ENCODE measurements at places on chromosomes 1 and 21.

- no peak for DNase-seq
These were observed 106.5 kb upstream of the ACTL8 start for GRCh38 chr1:17648457-17649145.

GRCh38 chr1:235932090-235932510 lies 65.4 kb upstream of the LYST start:
- no peak for DNase-seq

GRCh38 chr1:167739752-167740151 lies 18.0 kb downstream of the MPZL1 start:
- no peak for DNase-seq

- DNase-seq = no peak
These were observed 44.3 kb downstream of the ZNF644 start for GRCh38 chr1:90977522-90977921.

DNA sequence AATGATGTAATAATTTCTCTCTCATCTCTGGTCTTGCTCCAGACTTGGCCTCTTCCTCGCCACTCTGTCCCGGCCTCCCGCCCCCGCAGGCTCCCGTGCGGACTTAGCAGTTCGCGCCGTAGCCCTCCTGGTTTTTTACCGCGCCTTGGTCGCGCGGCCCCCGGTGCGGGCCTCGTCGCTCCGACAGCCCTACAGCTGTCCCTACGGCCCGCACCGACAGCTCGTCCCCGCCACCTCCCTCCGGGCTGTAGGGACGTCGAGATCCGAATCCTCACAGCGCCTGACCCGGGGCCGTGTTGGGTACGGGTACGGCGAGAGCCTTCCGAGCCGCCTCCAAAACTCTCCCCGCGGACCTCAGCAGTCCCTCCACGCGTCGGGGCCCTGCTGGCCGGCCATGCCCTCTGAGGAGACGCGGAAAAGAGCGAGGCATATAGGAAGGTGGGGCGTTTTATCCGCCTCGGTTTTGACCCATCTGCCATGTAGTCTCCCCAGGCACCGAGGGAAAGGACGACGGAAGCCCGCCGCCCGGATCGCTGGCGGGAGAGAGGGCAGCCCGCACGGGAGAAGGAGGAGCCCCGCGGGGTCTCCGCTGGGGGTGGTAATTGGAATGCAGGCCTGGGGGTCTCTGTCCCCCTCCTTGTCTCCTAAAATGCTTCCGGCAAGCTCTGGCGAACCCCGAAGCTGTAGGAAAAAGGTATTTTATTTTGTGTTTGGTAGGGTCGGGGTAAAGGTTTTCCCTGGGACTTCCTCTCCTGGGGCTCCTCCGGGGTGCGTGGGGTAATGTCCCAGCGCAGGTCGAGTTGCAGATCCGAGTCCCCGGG lies 3.3 kb downstream of the LHX4 start:
- DNase-seq = no peak

DNA sequence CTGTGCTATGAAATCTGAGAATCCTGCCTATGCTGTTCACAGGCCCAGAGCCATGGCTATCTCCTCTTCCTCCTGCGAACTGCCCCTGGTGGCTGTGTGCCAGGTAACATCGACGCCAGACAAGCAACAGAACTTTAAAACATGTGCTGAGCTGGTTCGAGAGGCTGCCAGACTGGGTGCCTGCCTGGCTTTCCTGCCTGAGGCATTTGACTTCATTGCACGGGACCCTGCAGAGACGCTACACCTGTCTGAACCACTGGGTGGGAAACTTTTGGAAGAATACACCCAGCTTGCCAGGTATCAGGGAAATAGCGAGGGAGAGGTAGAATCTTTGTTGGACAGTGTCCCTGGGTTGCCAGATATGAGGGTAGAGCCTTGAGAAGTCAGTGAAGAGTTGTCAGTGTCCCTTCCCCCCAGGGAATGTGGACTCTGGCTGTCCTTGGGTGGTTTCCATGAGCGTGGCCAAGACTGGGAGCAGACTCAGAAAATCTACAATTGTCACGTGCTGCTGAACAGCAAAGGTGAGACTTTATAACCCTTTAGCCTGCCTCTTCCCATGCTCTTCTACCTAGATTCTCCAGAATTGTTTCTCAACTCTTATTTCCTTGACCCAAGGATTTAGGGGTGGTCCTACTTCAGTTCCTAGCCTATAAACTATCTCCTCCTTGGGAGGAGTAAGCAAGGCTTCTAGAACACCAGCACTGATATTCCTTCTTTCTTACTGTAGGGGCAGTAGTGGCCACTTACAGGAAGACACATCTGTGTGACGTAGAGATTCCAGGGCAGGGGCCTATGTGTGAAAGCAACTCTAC lies 1.4 kb downstream of the NIT1 start:
- DNase-seq = peak; percentile 61

GRCh38 chr1:111214884-111215283 lies 12.6 kb upstream of the CHI3L2 start:
- DNase-seq = no peak

DNA sequence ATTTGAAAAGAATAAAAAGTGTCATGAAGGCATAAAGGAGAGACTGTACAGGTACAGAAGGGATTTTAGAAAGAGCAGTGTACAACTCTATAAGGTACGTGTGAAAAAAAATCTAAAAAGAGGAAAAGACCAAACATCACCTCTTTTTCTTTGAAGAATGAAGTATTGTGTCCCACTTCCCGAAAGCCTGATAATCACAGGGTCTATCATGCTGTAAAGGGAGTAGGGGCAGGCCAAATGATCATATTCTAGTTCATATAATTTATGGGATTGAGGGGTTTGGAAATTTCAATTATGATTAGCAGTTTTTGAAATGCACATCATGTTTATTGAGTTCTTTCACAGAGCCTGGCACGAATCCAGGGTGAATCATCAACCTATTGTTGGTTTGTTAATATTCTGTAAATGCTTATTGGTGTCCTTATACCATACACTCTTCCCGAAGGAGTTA lies 910 bp upstream of the RERE start:
- DNase-seq = peak; percentile 82

DNA sequence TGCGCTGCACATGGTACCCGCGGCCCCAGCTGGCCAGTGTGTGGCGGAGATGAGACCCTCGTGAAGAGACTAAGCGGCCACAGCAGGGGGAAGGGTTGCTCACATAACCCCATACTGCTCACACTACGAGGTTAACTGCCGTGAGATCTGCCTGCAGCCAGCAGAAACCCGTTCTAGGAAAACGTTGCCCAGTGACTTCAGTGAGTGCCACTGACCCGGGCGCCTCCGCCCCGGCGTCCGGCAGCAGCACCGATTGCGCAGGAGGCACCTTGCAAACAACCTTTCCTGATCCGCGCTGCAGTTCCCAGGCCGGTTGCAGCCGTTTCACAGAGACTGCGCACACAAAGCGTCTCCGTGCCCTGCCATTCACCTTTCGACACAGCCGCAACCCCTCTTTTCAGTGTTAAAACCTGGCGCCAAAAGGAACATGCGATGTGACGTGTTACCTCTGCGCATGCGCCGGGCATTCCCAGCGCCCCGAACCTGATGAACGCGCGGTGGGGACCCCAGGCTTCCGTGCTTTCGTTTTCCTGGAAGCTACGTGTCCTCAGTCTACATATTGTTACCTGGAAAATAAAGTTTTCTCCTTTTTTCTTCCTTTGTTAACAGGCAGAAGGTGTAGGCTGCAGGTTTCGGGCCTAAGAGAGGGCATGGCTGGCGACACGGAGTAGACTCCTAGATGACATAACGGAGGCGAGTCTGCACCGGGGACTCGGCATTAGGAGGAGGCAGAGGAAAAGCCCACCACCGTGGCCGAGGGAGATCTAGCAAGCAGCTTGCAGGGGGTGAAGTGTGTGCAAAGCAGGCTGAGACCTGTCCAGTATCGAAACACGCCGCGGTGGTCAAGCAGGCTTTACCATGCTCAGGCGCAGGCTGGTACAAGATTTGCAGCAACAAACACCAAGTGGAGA lies 8.9 kb downstream of the VPS26C start:
- DNase-seq = peak; percentile 60

DNA sequence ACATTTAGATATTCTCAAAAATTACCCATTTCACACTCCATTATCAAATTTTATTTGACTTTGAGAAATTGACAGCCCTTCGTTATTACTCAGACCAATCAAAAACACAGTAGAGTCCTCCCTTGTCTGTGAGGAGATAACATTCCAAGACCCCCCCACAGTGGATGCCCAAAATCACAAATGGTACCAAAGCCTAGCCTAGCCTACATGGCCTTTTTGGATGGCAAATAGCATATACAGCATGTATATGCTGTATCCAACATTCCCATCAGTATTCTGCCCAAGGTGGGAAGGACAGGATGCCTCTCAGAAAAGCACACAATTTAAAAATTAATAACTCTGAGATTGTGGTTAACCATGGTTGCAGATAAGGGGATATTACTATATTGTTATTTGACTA lies 17.3 kb downstream of the SFPQ start:
- DNase-seq = no peak

GRCh38 chr1:227946624-227947385 lies 927 bp downstream of the WNT9A start:
- peak; percentile 57 for DNase-seq

DNA sequence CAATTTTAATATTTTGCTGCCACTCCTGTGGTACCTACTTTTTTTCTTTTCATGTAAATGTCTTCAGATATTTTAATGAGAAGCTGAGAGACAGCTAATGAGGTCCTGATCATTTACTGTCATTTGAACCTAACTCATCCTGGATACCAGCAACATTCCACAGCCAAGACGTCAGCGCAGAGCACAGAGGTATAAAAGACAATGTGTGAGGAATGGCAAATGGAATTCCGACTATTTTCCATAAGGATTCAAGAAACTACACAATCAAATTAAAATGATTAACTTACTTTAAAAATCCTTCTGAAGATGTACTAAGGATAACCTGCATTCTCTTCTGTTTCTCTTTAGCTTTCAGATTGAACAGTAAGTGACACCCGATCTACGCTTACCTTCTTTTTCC lies 38.8 kb downstream of the HEATR1 start:
- peak; percentile 4 for DNase-seq

DNA sequence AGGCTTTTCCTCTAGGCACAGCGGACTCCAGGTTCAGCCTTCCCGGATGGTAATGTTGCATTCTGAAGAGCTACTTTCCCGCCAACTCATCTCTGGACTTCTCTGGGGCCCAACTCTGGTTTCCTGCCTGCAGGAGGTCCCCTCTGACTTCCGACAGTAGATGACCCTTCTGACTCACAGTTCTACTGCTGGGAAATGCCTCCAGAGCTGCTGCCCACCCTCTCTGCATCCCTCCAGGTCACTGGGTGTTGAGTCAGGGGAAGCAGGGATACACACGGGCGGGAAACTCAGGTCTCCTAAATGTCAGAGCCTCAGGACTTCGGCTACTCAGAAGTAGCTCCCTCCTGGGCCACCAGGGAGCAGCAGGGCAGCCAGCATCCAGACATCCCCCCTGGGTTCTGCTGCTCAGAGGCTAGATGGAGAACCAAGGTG lies 2.1 kb upstream of the KIF21B start:
- DNase-seq = peak; percentile 72
